ENCODE measurements at places on chromosomes 4 and X.

DNA sequence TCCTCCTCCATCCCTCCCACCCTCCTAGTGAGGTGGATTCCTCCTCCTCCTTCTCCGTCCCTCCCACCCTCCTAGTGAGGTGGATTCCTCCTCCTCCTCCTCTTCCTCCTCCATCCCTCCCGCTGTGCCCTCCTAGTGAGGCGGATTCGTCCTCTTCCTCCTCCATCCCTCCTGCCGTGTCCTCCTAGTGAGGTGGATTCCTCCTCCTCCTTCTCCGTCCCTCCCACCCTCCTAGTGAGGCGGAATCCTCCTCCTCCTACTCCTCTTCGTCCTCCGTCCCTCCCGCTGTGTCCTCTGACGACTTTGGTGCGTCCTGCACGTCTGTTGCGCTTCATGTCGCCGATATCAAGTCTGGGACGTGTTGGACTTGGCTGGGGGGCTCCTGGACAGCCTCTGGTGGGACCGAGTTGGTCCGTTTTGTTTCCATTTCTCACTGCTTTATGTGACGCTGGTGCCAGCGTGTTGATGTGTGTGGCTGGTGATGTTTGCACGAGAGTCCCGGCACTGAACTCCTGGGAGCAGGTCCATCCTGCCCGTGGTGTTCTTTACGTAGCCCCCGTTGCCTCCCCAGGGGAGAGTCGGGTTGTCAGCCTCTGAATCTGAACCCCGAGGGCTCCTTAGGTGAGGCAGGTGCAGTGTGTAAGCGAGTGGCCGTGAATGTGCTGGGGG lies 5.4 kb downstream of the AKAP17A start:
- no peak for DNase-seq

GRCh38 chrX:65575022-65575421 lies 40.4 kb upstream of the LAS1L start:
- DNase-seq = no peak

- DNase-seq = no peak
Measured at GRCh38 chr4:94516067-94516466, 64.3 kb downstream of the PDLIM5 start.

DNA sequence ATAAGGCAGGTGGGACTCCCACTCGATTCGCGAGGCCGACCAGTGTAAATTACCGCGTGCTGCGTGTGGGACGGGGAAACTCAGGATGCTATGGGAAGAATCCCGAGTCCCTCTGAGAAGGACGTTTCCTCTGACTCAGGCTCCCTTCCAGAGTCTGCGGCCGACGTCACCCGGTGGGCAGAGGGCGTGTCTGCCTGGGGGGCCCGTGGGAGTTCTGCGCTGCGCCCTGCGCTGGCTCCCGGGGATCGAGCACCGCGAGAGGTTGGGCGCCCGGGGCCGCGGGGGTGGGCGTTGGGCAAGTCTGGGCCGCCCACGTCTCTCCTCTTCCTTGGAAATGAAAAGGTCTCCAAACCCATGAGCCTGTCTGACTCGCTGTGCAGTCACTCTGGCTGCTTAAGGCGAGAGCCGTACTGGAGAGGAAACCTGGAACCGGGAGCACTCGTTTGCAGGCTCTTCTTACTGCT lies 568 bp downstream of the NIPAL1 start:
- no peak for DNase-seq

- no peak for DNase-seq
Measured at GRCh38 chr4:151442002-151442401, 33.0 kb downstream of the FHIP1A start.

GRCh38 chr4:151689211-151689991 lies 71.4 kb downstream of the GATB start:
- no peak for DNase-seq

DNA sequence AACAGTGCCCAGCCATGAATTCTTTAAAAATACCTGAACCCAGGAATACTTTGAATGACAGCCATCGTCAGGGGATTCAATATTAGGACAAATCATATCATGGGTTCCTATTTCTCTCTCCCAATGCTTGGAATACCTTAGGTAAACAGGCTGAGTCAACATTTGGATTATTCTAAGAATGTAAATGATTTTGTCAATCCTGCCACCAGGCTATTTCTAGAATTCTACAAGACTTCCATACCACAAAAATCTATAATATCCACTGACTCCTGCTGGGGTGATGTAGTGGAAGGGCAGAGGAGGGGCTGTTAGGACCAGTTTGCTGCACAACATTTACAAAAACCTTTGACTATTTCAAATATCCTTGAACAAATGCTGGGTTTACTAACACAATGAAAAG lies 65.2 kb downstream of the IGFBP7 start:
- DNase-seq = no peak

DNA sequence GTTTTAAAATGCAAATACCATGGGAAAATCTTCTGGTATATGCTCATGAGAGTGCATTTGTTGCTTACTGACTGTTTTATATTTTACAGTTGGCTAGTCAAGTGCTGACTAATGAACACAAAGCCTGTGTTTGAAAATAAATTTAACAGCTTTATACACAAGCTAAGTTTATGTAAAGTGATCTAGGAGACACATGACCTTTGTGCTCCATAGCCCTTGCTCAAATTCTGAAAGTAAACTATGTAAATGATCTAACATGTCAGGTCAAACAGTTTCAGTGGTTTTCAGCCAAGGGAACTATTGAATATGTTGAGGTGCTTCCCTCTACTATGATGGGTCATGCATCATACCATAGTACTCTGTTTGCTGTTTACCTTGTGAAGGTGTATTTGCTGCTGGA lies 36.7 kb downstream of the DIAPH2 start:
- no peak for DNase-seq

DNA sequence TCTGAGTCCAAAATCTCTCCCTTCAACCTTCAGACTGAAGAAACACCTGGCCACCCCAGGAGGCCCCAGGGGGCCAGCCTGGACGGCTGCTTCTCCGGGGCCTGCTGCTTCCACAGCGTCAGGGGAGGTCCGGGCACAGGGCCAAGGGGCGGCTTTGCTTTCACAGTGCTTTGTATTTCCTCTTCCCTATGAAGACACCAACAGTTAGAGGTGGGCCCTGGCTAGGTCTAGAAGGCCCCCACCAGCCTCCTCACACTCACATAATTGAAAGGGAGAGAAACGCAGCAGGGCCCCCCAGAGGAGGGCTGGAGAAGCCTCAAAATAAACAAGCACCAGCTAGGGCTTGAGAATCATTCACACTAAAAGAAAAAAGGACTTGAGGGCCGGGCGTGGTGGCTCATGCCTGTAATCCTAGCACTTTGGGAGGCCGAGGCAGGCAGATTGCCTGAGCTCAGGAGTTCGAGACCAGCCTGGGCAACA lies 17.8 kb downstream of the SCD5 start:
- peak; percentile 68 for DNase-seq

- DNase-seq = no peak
Measured at GRCh38 chr4:43485196-43485595, 592.7 kb downstream of the GRXCR1 start.

DNA sequence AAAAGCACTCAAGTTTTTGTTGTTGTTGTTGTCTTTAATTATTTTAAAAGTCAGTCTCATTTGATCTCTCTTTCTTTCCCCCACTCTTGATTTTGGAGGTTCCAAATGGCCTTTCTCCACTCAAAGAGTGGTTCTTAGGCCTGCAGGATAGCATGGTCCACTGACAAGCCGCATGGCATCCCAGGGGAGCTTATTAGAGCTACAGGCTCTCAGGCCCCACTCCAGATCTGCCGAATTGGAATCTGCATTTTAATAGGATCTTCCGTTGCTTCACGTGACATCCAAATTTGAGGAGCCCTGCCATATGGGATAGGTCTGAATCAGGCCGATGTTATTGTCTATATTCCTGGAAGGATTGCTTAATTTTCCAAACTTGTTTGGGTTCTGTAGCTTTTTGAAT lies 72.1 kb downstream of the CPE start:
- no peak for DNase-seq

DNA sequence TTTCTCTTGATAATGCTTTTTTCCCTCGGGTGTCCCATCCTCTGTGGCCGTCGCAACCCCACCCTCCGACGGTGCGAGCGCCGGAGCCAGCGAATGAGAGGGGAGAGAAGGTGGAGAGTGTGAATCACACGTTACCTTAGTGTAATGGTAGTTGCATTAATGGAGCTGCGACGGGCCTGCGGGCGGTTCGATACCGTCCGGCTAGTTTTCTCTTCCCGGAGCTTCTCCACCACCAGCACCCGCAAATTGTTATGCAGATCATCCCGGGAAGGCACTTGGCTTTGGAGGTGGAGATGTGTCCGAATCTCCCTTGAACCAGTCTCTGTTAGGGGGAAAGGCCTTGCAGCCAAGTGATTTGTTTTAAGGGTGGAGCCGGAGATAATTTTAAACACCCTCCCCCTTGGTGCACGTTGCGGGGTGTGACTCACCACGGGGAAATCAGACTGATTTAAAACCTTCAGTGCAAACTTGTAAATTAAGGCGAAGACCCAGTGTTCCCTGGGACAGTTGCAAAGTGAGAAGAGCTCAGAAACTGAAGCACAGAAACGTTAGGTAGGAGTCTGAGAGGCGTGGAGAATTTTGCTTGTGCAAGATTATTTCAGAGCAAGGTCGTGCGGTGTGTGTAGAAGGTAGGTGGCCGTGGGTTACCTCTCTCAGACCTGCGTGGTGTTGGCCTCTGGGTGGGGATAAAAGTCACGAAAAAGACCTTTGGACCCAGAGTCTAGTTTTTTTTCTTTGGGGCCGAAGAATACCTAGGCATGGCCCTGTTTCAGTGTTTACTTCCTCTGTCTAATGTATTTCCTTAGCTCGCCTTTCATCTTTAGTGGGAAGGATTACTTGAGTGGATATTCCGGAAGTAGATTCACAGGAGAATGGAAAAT lies 1.3 kb downstream of the AFF1 start:
- DNase-seq = peak; percentile 35

DNA sequence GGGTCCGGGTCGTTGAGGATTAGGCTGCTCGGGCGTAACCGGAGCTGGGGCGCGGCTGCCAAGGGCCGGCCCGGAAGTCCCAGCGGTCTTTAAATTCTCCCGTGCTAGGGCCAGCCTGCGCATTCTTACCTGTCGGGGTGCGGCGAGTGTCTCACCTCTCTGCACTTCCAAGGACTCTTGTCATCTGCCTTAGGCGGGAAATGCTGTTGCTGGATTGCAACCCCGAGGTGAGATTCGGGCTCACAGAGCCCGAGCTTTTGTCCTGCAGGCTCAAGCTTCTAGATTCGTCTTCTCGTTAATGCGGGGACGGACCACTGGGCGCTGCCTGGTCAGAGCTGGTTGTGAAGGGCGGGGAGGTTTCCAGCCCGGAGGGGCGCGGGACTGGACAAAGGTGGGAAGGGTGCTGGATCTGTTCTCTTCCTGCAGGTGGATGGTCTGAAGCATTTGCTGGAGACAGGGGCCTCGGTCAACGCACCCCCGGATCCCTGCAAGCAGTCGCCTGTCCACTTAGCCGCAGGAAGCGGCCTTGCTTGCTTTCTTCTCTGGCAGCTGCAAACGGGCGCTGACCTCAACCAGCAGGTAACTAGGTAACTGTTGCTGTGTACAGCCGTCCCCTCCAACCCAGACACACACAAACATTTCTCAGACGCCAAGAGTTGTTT lies at the start of gene ANKRD37:
ANKRD37 (plus strand) TSS at position 118 of the 662 bp plus-strand sequence; CDS start at position 201, 83 bp downstream.
- DNase-seq = peak; percentile 30

GRCh38 chrX:50470103-50471031 lies at the start of gene DGKK:
Gene DGKK, minus strand, starts transcription at chrX:50470825. Its CDS starts 147 bp downstream, at chrX:50470678.
- no peak for DNase-seq

- DNase-seq = no peak
Measured at GRCh38 chr4:94525993-94526728, 74.4 kb downstream of the PDLIM5 start.

DNA sequence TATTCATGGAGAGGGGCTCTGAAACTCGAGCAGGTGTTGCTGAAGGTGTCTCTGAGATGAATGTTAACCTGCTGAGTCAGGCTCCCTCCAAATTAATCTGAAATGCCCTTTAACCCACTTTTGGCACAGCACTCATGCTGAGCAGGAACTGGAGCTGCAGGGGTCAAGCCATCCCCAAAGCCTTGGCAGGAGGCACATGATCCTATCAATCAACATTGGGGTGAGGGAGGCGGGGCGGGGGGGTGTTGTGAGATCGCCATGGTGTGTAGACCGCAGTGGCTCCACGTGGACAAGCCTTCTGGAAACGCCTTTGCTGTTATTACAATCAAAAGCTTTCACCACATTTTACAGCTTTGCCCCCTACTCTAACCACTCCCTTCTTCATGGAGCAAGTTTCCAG lies 16.5 kb downstream of the ENPP6 start:
- DNase-seq = no peak

DNA sequence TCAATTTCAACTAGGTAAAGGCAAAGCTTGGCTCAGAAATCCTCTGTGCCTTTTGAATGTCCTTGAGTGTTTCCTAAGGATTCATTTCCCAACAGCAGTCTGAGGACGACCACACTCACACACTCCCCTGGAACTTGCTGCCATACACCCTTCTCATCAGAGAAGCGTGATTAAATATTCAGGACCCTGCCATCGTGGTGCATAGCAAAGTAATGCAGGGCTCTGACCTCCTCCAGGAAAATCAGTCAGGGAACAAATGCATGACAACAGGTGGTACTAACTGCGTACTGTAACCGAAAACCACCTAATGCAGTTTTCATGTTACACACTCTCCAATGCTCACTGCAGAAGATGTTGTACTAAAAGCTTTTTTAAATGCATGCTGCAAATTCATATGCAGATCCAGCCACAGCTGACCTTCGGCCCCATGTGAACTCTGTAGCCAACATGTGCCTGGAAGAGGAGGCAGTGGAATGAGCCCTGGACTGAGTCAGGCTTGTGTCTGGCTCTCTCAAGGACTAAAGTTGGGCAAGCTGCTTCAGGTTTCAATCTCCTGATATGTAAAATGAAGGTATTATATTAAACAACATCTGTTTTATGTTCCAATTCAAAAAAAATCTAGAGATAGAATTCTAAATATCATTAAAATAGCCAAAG lies 238.3 kb downstream of the KCNIP4 start:
- DNase-seq = no peak

GRCh38 chr4:53040459-53040815 lies 178.3 kb downstream of the RASL11B start:
- no peak for DNase-seq

- no peak for DNase-seq
Measured at GRCh38 chr4:3501126-3501824, 30.9 kb downstream of the LRPAP1 start.

DNA sequence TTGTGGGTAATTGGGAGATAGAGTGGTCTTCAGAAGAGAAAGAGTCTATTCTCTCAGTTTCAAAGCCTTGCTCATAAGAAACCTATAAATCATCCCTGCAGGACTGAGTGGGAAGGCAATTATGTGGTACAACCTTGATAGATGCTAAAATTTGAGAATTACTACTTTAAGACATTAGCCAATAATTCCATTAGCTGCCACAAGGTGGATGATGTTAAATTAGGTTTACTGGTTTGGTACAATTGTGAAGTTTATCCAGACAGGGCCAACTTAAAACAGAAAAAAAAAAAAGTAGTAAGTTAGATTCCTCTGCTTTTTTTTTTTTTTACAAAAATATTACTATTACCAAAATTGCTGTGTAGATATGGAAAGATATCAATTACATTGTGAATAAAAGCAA lies 73.2 kb upstream of the AMOT start:
- DNase-seq = no peak

- no peak for DNase-seq
Measured at GRCh38 chr4:180993244-180993836, 1249.9 kb upstream of the TENM3 start.

GRCh38 chr4:120144634-120145033 lies 78.0 kb upstream of the MAD2L1 start:
- no peak for DNase-seq

All from pons (tissue), 1 donor.